Gastroesophageal sphincter (tissue), 4 donors: ENCODE measurements at places on chromosomes 5 and 9. TPM values are rescaled to one million over a fixed set of nuclear protein-coding genes. Genes with fewer than 3 reads are reported as not detected.

FAM163B gene
- not detected for total RNA-seq

PCDHGA5 gene
- 12.5 TPM for total RNA-seq

BAAT gene
- total RNA-seq: not detected

EGR1 gene
- total RNA-seq: 13.4 TPM

WDR38 gene
- not detected for total RNA-seq

PAM gene
- total RNA-seq: 372 TPM

CCL28 gene
- total RNA-seq: 3.7 TPM

GNA14 gene
- 5.8 TPM for total RNA-seq
